ENCODE measurements at places on chromosomes 1 and 21.

- no peak for DNase-seq
Measured at GRCh38 chr1:209844695-209845407, 17.1 kb downstream of the UTP25 start.

DNA sequence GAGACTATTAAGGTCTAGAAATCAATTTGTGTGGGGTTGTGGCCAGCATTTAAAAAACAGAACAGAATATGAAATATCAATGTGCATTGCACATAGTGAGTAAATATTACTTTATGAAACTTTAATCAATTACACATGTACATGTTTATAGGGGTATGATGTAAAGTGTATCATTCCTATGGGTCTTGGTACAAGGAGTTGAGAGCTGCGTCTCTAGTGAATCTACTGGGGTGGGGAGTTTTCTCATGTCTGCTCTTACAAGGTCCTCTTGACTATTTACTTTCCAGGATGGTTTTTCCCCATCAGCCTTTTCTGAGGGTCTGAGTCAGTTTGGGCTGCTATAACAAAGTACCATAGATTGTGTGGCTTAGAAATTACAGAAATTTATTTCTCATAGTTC is 75.8 kb downstream of the BACH1 start:
- DNase-seq = no peak

DNA sequence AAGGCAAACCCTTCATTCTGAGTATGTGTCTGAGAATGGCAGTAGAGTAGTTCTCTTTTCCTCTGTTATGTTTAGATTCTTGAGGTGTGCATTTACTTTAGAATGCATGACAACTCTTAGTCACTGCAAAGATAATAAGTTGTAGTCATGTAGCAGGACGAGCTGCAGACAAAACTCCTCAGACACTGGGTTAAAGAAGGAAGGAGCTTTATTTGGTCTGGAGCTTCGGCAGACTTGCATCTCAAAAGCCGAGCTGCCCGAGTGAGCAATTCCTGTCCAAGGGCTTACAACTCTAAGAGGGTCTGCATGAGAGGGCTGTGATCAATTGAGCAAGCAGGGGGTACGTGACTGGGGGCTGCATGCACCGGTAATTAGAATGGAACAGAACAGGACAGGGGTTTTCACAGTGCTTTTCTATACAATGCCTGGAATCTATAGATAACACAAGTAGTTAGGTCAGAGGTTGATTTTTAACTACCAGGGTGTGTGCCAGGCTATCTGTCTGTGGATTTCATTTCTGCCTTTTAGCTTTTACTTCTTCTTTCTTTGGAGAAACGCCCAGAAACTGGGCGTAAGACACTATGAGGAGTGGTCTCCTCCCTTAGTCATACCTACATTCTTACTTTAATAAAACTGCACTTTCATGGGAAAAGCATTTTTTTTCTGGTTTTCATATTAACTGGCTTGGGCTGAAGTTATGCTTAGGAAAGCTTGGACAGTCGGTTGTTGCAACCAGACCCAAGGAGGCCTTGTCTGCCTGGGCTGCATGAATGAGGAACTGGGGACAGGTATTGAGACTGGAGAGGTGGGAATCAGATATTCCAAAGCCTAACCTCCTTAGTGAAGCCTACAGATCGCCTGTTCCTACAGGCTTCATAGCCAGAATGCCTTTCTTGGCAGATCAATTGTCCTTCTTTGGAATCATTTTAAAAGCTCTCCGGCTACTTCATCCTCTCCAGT is 115.1 kb downstream of the RHOU start:
- no peak for DNase-seq

DNA sequence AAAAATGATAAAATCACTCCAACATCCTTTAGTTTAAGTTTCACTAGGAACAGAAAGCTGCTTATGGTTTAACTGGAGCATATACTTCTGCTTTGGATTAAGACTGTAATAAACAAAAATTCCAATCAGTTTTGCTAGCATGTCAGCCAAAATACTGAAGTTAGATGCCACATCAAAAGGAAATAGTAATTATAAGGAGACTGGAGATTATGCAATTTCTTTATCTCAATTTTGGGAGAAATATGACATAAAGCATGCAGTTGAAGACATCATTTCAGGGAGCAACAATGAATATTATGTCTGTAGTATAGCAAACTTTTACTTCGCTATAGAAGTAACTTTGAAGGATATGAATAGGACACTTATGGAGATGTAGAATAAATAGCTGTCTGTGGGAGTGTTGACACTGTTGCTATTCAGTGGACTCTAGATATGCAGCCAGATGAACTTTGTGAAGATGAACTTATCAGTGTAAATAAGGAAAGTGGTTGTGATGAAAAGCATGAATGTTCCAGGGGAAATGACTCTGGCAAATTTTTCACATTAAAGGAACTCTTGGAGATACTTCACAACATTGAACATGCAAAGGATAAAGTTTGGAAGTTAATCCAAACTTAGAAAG is 107.8 kb downstream of the RABGAP1L start:
- no peak for DNase-seq

All from AG04449 (cell line).